ENCODE measurements at places on chromosomes 7 and 10. TPM values are rescaled to one million over a fixed set of nuclear protein-coding genes. Genes with fewer than 3 reads are reported as not detected.

GRCh38 chr10:9157656-9158055 is 1103.2 kb downstream of the GATA3 start:
- H3K27ac ChIP-seq, result no peak overlapping the region
- peaks cover 2% of the 10 kb centered on the region for H3K36me3 ChIP-seq
- H3K4me3 ChIP-seq, result no peak overlapping the region
- H3K27me3 ChIP-seq, result no peaks in the 10 kb centered on the region

DNA sequence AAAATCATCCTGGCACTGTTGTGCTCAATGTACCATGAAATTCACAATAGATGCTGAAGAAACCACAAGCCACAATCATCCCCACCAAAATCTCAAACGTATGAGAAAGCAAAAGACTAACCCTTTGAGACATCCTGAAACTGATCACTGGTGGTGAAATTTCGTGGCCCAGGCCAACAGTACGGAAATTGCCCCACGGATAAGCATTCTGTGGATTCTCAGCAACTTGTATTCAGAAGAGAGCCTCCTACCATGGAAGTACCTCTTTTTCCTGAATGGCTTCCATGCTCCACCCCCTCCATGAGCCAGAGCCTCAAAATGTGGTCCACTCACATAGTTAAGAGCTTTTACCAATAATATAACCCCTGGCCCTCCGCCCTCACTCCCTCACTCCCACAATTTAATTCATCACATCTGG is 163.9 kb upstream of the AUTS2 start:
- H3K4me1 ChIP-seq, result no peaks in the 10 kb centered on the region
- DNase-seq, result no peak
- no peaks in the 10 kb centered on the region for H3K36me3 ChIP-seq

DNA sequence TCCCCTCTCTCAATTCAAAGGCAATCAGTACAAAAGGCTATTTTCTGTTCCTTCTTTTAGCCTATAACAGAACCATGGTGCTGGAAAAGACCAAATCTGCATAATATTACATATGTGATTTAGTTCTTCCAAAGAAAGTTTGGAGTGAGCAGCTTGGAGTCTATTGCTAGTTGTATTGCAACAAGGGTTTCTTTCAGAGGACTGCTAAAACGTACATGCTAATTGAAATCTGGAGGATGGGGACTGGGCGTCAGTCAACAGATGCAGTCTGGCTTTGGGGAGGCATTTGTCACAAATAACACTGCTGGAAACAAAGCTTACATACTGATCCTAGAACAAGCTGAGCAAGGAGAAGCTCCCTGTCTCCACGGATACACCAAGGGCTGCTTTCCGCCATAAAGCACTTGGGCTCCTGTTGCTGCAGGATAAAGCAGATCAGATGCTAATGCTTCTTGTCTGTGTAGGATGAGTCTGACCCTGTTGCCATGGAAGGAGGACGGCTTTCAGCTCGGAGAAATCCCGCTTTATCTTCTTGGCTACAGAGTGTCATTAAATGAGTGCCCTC is 883.5 kb downstream of the SORCS1 start:
- H3K27me3 ChIP-seq, result no peaks in the 10 kb centered on the region
- no peak for DNase-seq
- no peaks in the 10 kb centered on the region for H3K36me3 ChIP-seq

DNA sequence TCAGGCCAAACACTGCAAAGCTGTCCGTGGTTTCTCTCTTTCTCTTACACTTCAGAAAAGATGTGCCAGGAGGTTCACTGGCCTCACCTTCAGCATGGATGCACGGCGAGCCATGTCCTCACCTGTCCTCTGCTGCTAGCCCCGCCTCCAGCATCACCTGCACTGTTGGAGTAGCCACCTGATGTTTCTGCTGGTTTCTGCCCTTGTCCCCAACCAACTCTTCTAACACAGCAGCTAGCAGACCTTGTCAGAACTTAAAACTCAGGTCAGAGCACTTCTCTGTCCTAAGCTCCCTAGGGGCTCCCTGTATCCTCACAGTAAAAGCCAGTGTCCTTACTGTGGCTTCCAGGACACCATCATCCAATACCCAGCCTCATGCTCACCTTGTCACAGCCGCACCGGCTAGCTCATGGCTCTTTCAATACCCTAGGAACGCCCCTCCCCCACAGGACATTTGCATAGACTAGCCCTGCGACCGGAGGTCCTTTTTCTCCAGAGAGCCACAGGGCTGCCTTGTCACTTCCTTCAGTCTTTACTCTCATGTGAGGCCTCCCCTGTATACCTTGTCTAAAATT is 15.2 kb downstream of the PALD1 start:
- DNase-seq, result no peak
- peaks cover 3% of the 10 kb centered on the region for H3K27me3 ChIP-seq
- H3K4me3 ChIP-seq, result peak overlapping the region; percentile 23
- peaks cover 34% of the 10 kb centered on the region for H3K4me1 ChIP-seq

- H3K27me3 ChIP-seq, result peaks cover 10% of the 10 kb centered on the region
- no peak for DNase-seq
- peaks cover 36% of the 10 kb centered on the region for H3K4me1 ChIP-seq
- peak overlapping the region; percentile 90 for H3K4me3 ChIP-seq
- H3K27ac ChIP-seq, result no peak overlapping the region
- H3K36me3 ChIP-seq, result peaks cover 4% of the 10 kb centered on the region
These were observed 1.8 kb downstream of the TPST1 start for GRCh38 chr7:66206934-66207240.

DNA sequence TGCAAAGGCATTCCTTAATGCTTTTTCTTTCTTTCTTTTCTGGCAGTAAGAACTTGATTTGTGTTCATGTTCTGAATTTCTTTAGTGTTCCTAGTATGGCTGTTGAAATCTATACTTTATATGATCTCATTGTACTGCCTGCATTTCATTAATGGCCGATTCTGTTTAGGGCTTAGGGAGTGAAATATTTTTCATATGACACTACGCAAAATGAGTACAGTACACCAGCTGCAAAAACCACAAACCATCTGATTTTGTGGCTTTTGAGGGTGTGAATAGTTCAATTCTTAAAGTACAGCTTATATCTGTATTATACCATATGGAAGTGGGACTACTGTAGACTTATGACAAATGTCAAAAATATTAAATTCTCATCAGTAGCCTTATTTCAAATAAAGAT is 69.1 kb upstream of the FOXP2 start:
- H3K27me3 ChIP-seq, result no peaks in the 10 kb centered on the region
- H3K36me3 ChIP-seq, result no peaks in the 10 kb centered on the region
- no peaks in the 10 kb centered on the region for H3K4me1 ChIP-seq
- no peak for DNase-seq

- peaks cover 87% of the 10 kb centered on the region for H3K27me3 ChIP-seq
- DNase-seq, result no peak
- peak overlapping the region; percentile 69 for H3K4me3 ChIP-seq
- no peaks in the 10 kb centered on the region for H3K36me3 ChIP-seq
- H3K27ac ChIP-seq, result peak overlapping the region; percentile 48
- peaks cover 12% of the 10 kb centered on the region for H3K4me1 ChIP-seq
These were observed 1.9 kb downstream of the NKX1-2 start for GRCh38 chr10:124447751-124448466.

DNA sequence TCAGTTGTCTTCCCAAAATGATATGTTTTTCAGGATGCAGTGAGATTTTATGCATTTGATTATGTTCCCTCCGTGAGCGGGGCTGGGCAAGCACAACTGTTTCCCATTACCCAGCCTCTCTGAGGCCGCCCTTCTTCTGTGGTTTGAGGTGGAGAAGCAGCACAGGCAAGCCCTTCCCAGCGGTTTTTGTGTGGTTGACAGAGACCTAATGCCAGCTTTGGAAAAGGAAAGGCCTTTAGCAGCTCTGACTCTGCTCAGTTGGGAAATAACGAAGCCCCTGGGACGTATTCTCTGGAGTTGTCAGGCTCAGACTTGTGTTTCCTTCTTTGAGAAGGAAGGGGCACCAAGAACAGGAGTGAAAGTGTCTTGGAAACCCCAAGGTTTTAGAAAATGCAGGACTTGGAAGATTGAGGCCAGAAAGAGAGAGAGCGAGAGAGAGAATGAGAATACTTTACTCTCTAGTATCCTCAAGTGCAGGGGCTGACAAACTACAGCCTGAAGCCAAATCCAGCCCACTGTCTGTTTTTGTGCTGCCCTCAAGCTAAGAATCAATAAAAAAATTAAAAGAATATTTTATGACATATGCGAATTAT is 20.6 kb upstream of the PDCD4 start:
- no peak for DNase-seq
- peak overlapping the region; percentile 14 for H3K27ac ChIP-seq
- peaks cover 5% of the 10 kb centered on the region for H3K36me3 ChIP-seq
- H3K4me1 ChIP-seq, result peaks cover 56% of the 10 kb centered on the region
- H3K4me3 ChIP-seq, result peak overlapping the region; percentile 47

- H3K27me3 ChIP-seq, result no peaks in the 10 kb centered on the region
- no peak for DNase-seq
- H3K27ac ChIP-seq, result no peak overlapping the region
- H3K4me1 ChIP-seq, result no peaks in the 10 kb centered on the region
- H3K36me3 ChIP-seq, result no peaks in the 10 kb centered on the region
These were observed 387.5 kb upstream of the LRRTM3 start for GRCh38 chr10:66538371-66538770.

GRCh38 chr7:159167139-159167538 is 22.5 kb upstream of the VIPR2 start:
- no peak overlapping the region for H3K27ac ChIP-seq
- H3K4me1 ChIP-seq, result no peaks in the 10 kb centered on the region
- no peaks in the 10 kb centered on the region for H3K36me3 ChIP-seq
- DNase-seq, result no peak
- no peaks in the 10 kb centered on the region for H3K27me3 ChIP-seq
- H3K4me3 ChIP-seq, result no peak overlapping the region

GRCh38 chr10:125152450-125153368 is 7.7 kb downstream of the CTBP2 start:
- no peak for DNase-seq
- no peak overlapping the region for H3K4me3 ChIP-seq
- H3K27ac ChIP-seq, result no peak overlapping the region
- H3K27me3 ChIP-seq, result peaks cover 74% of the 10 kb centered on the region

DNA sequence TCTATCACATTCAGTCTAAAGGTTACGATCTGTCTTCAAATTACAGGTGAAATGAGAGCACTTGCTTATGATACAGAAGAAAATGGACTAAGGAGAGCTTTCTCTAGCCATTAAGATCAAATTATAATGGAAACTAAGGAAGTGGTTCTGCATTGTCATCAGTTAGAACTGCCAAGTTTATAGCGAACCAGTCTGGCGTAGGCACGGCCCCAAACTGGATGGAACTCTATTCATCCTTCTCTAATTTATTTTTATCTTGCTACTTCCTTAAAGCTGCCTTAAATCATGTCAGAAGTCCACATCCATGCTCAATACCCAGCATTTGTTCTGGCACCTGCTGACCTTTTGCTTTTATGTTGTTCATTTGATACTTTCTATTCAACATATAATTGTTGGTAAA is 63.7 kb upstream of the APBB1IP start:
- H3K4me3 ChIP-seq, result no peak overlapping the region
- H3K36me3 ChIP-seq, result no peaks in the 10 kb centered on the region
- H3K27me3 ChIP-seq, result peaks cover 14% of the 10 kb centered on the region

GRCh38 chr7:127064-127598 is 65.2 kb upstream of the FAM20C start:
- H3K4me3 ChIP-seq, result no peak overlapping the region
- no peak for DNase-seq
- H3K27me3 ChIP-seq, result no peaks in the 10 kb centered on the region
- H3K27ac ChIP-seq, result no peak overlapping the region

DNA sequence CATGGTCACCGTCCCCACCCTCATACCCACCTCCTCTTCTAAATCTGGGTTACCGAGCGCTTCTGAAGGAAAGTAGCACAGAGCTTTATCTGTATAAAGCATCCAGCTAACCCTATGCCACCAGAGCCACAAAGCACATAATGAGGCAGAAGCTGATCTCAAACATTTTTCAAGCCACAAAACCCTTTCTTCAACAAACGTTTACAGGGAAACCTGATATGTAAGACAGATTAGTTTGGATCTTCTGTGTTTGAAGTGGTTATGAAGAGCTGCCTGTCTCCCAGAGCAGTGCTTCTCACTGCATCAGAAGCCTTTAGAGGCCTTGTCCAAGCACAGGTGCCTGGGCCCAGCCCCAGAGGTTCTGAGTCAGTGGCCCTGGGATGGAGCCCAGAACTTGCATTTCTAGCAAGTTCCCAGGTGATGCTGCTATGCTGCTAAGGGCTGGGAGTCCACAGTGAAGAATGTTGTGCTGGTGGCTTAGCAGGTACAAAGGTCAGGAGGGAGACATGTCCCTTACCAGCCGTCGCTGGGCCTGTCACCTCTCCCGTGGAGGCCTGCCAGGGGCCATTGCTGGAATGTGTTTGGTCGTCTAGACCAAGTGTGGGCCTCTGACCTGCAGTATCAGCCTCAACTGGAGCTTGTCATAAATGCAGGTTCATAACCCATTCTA is 90.4 kb downstream of the TAF3 start:
- H3K4me1 ChIP-seq, result peaks cover 2% of the 10 kb centered on the region
- no peak for DNase-seq
- no peaks in the 10 kb centered on the region for H3K27me3 ChIP-seq
- no peak overlapping the region for H3K27ac ChIP-seq
- H3K4me3 ChIP-seq, result no peak overlapping the region

- H3K36me3 ChIP-seq, result no peaks in the 10 kb centered on the region
- peak overlapping the region; percentile 64 for H3K27ac ChIP-seq
- H3K4me3 ChIP-seq, result peak overlapping the region; percentile 52
- peaks cover 15% of the 10 kb centered on the region for H3K4me1 ChIP-seq
- no peaks in the 10 kb centered on the region for H3K27me3 ChIP-seq
- DNase-seq, result no peak
These were observed 99.2 kb downstream of the SUGCT start for GRCh38 chr7:40234046-40234445.

GRCh38 chr7:96178581-96178980 is 143.3 kb downstream of the SLC25A13 start:
- no peaks in the 10 kb centered on the region for H3K4me1 ChIP-seq
- H3K4me3 ChIP-seq, result no peak overlapping the region
- no peaks in the 10 kb centered on the region for H3K27me3 ChIP-seq
- H3K27ac ChIP-seq, result no peak overlapping the region
- peaks cover under 1% of the 10 kb centered on the region for H3K36me3 ChIP-seq

- no peak for DNase-seq
- no peaks in the 10 kb centered on the region for H3K36me3 ChIP-seq
- peaks cover 8% of the 10 kb centered on the region for H3K4me1 ChIP-seq
- H3K27ac ChIP-seq, result no peak overlapping the region
These were observed 19.9 kb upstream of the TTYH3 start for GRCh38 chr7:2611922-2612321.

The DLG5 gene
- total RNA-seq, result 5.0 TPM

The OLAH gene
- 0.61 TPM for total RNA-seq

The BAMBI gene
- 0.31 TPM for total RNA-seq

The GAD2 gene
- not detected for total RNA-seq

The CHST3 gene
- total RNA-seq, result not detected

The SEMA4G gene
- 0.54 TPM for total RNA-seq

The C10orf67 gene
- not detected for total RNA-seq

All from activated naive CD8-positive, alpha-beta T cell treated with anti-CD3 and anti-CD28 coated beads, Interleukin-2, amount 10 ng/mL, durations not matched to agents 7 days and 5 days (primary cell).